ENCODE measurements at places on chromosomes 2 and 18.

DNA sequence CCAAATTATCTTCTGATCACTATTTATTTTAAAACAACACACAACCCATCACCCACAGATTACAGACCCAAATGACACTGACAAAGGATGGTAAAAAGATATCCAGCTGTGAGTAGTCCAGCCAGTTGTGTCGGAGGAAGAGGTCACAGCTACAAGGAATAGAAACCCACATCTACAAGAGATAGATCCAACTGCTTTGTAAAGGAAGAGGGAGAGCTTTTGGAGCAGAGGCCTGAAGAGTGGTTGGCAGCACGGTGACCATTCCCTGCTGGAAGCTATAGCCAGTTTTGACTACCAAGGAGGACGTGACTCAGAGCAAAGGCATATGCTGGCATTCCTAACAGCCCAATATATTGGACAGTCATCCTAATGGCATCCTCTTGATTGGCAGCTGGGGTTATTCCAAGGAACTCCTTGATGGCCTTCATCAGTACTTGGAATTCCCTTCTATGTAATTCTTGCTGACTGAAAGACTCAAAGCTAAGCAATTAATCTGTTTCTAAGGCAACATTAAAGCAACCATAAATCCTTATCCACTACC is 17.1 kb downstream of the SLC8A1 start:
- no peaks in the 10 kb centered on the region for H3K4me1 ChIP-seq
- no peaks in the 10 kb centered on the region for H3K27me3 ChIP-seq
- no peaks in the 10 kb centered on the region for H3K36me3 ChIP-seq

- H3K4me3 ChIP-seq, result no peak overlapping the region
- DNase-seq, result no peak
- no peak overlapping the region for H3K27ac ChIP-seq
- H3K27me3 ChIP-seq, result no peaks in the 10 kb centered on the region
- H3K4me1 ChIP-seq, result no peaks in the 10 kb centered on the region
Observed at GRCh38 chr18:10604182-10604581, 78.4 kb downstream of the NAPG start.

GRCh38 chr18:48571639-48572384 is 33.0 kb downstream of the CTIF start:
- DNase-seq, result no peak
- H3K36me3 ChIP-seq, result peaks cover 3% of the 10 kb centered on the region
- no peaks in the 10 kb centered on the region for H3K27me3 ChIP-seq
- no peaks in the 10 kb centered on the region for H3K4me1 ChIP-seq

DNA sequence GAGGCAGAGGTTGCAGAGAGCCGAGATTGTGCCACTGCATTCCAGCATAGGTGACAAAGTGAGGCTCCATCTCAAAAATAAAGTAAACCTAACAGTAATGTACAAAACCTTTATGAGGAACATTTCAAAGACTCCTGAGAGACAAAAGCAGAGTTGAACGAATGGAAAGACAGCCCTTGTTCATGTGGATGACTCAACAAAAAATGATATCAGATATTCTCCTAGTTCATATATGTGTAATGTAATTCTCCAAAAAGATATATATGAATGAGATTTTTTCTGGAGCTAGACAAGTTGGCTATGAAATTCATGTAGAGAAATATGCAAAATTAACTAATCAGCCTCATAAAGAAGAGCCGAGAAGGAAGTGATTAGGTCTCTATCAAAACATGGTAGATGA is 61.7 kb downstream of the KIAA1328 start:
- no peak for DNase-seq
- H3K4me3 ChIP-seq, result no peak overlapping the region
- no peaks in the 10 kb centered on the region for H3K27me3 ChIP-seq
- H3K27ac ChIP-seq, result no peak overlapping the region

- H3K4me3 ChIP-seq, result no peak overlapping the region
- no peak overlapping the region for H3K27ac ChIP-seq
- peaks cover 3% of the 10 kb centered on the region for H3K36me3 ChIP-seq
- no peaks in the 10 kb centered on the region for H3K27me3 ChIP-seq
- no peaks in the 10 kb centered on the region for H3K4me1 ChIP-seq
Observed at GRCh38 chr2:231503766-231504165, 26.5 kb downstream of the NMUR1 start.

DNA sequence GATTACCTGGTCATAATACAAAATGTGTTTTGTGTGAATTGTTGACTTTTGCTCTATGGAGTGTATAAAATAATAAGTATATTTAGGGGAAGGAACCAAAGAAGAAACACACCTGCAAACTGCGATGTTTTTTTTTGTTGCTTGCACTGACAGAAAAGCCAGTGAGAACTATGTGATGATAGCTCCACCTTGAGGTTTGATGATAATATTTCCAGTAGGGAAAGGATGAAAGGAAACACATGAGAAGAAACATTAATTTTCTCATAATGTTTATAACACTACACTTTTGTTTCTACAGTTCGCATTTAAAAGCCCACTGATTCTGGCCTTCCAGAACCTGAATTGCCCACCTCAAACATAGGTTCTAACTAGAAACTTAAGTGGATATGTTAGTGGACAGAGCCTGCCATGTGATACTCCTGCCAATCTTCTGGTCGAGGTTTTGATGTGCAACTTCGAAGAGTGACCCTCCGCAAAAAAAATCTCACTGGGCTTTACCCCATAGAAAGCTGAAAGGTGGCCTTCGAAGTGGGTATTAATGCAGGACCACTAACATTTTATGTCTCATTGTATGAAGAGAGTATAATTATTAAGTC is 476.4 kb upstream of the SPHKAP start:
- DNase-seq, result no peak
- no peaks in the 10 kb centered on the region for H3K27me3 ChIP-seq
- no peaks in the 10 kb centered on the region for H3K4me1 ChIP-seq
- no peak overlapping the region for H3K27ac ChIP-seq
- no peak overlapping the region for H3K4me3 ChIP-seq

DNA sequence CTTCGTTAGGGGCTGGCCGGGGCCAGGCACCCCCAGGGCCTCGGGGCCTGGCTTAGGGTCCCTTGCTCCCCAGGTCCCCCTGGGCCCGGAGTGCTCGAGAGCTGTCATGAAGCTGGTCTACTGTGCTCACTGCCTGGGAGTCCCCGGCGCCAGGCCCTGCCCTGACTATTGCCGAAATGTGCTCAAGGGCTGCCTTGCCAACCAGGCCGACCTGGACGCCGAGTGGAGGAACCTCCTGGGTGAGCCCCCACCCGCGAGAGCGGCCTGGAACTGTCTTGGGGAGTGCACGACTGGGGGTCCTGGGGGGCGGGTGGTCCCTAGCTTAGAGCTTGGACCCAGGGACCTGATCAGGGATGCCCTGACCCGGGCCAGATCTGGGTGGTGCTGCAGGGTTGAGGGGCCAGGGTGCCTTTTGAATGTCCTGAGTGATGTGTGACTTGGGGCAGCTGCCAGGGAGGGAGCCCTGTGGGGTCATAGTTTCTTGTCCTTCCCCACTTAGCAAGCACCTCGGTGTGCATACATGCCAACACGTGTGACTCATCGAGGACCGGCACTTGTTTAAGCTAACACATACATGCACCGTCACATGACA is 27.9 kb downstream of the GPC1 start:
- peaks cover 2% of the 10 kb centered on the region for H3K27me3 ChIP-seq
- H3K4me1 ChIP-seq, result no peaks in the 10 kb centered on the region
- DNase-seq, result no peak
- H3K36me3 ChIP-seq, result no peaks in the 10 kb centered on the region

DNA sequence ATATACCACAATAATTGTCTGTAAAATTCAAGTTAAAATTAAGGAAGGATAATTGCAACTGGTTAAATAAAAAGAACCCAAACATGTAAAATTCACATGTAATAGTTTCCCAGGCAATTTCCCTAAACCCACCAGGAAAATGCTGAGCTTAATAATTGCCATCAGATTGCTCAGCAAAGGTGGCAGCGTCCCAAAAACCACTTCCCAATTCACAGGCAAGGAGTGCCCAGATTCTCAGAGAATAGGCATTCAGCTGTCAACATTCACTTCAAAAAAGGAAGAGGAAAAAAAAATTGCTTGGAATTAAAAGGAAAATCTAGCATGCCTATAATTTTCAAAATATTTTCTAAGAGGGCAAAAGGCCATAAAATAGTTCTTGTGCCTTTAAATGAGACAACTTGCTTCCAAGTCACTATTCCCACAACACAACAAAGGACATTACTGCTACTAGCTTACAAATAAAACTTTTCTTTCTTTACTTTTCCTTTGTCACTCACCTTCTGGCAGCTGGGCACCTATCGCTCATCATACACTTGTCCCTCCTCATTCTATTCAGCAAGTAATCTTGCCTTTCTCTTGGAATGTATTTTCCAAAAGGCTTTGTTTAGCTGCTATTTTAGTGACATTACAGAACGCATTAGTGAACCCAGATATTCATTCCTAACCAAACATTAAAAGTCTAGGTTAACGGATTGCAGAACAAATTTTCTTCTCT is 15.2 kb downstream of the SRBD1 start:
- H3K4me1 ChIP-seq, result no peaks in the 10 kb centered on the region
- H3K36me3 ChIP-seq, result peaks cover 2% of the 10 kb centered on the region
- H3K4me3 ChIP-seq, result no peak overlapping the region
- H3K27ac ChIP-seq, result no peak overlapping the region
- no peak for DNase-seq

GRCh38 chr2:40488101-40488601 is 36.3 kb upstream of the SLC8A1 start:
- peak; percentile 29 for DNase-seq
- H3K4me1 ChIP-seq, result peaks cover 11% of the 10 kb centered on the region
- H3K27me3 ChIP-seq, result no peaks in the 10 kb centered on the region

- peak overlapping the region; percentile 93 for H3K4me3 ChIP-seq
- no peaks in the 10 kb centered on the region for H3K27me3 ChIP-seq
- peaks cover 25% of the 10 kb centered on the region for H3K4me1 ChIP-seq
- peak overlapping the region; percentile 67 for H3K27ac ChIP-seq
- peaks cover 25% of the 10 kb centered on the region for H3K36me3 ChIP-seq
- DNase-seq, result peak; percentile 38
Observed at GRCh38 chr2:70994009-70994698, 519 bp downstream of the TEX261 start.

- no peak for DNase-seq
- H3K36me3 ChIP-seq, result peaks cover 6% of the 10 kb centered on the region
- H3K27me3 ChIP-seq, result no peaks in the 10 kb centered on the region
- no peak overlapping the region for H3K4me3 ChIP-seq
- H3K4me1 ChIP-seq, result no peaks in the 10 kb centered on the region
Observed at GRCh38 chr18:44693030-44693784, 12.5 kb downstream of the SETBP1 start.

DNA sequence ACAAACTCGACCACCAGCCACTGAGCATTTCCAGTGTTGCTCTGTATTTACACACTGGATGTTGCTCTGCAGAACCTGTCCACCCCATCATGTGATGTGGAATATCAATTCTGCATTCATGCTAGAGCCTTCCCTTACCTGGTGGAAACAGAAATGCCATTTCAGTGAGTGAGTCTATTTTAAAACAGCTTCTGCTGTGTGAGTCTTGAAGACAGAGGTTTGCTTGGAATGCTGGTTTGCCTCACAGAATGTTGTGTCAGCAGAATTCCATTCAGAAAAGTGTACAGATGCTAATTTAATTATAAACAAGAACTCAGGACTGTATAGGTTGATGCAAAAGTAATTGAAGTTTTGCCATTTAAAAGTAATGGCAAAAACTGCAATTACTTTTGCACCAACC is 118.3 kb downstream of the MAP3K20 start:
- no peaks in the 10 kb centered on the region for H3K4me1 ChIP-seq
- no peak for DNase-seq
- no peak overlapping the region for H3K27ac ChIP-seq
- H3K4me3 ChIP-seq, result no peak overlapping the region

- H3K36me3 ChIP-seq, result no peaks in the 10 kb centered on the region
- DNase-seq, result no peak
- H3K4me3 ChIP-seq, result no peak overlapping the region
- H3K27me3 ChIP-seq, result no peaks in the 10 kb centered on the region
- no peaks in the 10 kb centered on the region for H3K4me1 ChIP-seq
Observed at GRCh38 chr2:26411419-26411818, 9.7 kb downstream of the DRC1 start.

DNA sequence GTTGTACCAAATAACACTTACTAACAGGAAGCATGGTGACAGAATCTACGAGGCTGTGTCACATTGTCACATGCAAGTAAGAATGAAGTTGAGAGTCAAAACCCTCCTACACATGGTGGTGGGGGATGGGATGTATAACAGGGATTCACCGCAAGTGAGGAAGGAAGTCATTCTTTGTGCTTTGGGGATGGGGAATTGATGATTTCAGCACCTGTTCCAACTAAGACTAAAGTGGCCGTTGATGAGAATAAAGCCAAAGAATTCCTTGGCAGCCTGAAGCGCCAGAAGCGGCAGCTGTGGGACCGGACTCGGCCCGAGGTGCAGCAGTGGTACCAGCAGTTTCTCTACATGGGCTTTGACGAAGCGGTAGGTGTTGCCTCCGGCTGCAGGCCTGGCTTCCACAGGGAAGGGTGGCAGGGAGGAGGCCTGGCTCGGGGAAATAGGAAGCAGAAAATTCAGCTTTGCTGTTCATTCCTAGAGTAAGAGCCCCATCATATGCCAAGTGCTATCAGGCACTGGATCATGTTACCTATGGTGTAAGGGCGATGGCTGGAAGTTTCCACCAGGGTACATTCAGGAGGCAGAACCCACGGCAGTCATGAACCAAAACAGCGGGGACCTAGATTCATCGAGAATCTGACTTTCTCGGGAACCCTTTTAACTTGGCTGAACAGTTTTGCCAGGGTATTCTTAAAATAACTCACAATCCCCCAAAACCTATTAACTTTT is 120.3 kb downstream of the UXS1 start:
- H3K4me1 ChIP-seq, result no peaks in the 10 kb centered on the region
- no peak overlapping the region for H3K27ac ChIP-seq
- no peaks in the 10 kb centered on the region for H3K27me3 ChIP-seq

DNA sequence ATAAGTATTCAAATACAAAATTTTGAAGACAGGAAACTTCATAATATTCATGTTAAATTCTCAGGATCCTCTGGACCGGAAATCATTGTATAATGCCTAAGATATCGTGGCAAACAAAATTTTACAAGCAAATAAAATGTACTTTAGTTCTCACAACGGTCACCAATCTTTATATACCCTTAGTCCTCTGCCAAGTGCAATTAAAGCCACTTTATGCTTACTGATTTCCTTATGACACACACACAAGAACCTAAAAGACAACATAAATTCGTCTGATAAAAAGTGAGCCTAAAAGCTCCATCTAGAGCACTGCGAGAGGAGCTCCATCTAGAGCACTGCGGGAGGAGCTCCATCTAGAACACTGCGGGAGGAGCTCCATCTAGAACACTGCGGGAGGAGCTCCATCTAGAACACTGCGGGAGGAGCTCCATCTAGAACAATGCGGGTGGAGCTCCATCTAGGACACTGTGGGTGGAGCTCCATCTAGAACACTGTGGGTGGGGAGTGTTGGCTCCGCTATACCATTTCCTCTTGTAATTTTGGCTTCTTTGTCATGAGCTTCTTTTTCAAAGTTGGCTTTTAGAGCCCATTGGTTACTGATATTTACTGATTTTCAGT is 15.9 kb downstream of the ATP8B1 start:
- no peaks in the 10 kb centered on the region for H3K27me3 ChIP-seq
- DNase-seq, result no peak
- no peak overlapping the region for H3K27ac ChIP-seq
- H3K4me3 ChIP-seq, result no peak overlapping the region

GRCh38 chr2:66481100-66481549 is 46.2 kb downstream of the MEIS1 start:
- peaks cover 39% of the 10 kb centered on the region for H3K36me3 ChIP-seq
- H3K27me3 ChIP-seq, result no peaks in the 10 kb centered on the region
- DNase-seq, result peak; percentile 97
- peak overlapping the region; percentile 57 for H3K27ac ChIP-seq
